ENCODE measurements at places on chromosomes 16 and 17.
A peak's percentile ranks its signal among the peaks of the same experiment; 100 is the strongest.

DNA sequence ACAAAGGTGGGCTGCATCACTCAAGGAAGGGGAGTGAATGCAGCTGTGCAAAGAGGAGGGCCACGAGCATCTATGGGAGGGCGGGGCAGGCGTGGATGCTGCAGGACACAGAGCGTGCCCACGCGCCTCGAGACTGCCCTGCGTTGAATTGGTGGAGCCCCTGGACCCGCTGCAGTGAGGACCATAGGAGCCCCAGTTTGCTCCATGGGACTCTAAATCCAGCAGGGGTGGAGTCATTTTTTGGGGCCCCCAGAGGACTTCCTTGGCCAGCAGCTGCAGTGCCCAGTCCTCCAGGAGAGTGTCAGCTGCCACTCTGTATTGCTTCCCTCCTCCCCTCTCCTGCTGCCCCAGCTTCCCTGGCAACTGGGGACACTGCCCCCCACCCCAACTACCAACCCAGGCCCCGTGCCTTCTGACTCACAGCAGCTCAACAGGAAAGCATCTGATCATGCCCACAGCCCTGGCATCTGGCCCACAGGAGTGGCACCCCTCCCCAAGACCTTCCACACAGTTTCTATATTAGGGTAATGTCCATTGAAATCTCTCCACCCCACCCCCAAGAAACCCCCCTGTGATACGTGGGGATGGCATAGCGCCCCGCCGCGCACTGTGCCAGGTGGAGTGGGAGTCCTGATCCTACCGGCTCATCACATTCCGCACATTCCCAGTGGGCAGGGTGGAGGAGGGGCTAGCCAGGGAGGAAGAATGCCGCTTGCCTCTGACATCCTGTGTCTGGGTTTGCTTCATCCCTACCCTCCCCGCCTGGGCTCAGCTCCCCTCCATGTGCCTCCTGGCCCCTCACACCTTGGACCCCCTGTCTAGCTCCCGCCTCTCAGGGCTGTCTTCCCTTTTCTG lies 27.8 kb upstream of the ITGA3 start:
- DNase-seq: peak; percentile 56

DNA sequence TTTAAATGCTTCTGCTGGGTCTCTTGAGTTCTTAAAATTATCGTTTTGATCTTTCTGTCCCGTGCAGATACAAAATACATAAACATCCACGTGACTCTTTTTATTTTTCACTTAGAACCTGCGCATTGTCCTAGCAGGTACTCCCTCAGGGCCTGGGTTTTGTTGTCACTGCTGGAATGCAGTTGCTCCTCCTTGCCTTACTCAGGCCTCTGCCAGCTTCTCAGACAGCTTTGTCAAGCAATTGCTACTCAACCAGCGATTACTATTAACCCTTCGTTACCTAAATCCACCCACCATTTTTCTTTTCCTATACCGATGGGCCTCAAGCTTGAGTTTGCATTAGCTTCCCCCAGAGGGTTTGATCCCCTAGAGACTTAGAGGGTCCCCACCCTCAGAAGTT lies 405.9 kb upstream of the RBFOX1 start:
- DNase-seq: no peak

GRCh38 chr17:61307905-61308886 lies 91.4 kb upstream of the TBX2 start:
- DNase-seq: no peak

GRCh38 chr16:84446596-84447392 lies 57.7 kb downstream of the MEAK7 start:
- DNase-seq: no peak

DNA sequence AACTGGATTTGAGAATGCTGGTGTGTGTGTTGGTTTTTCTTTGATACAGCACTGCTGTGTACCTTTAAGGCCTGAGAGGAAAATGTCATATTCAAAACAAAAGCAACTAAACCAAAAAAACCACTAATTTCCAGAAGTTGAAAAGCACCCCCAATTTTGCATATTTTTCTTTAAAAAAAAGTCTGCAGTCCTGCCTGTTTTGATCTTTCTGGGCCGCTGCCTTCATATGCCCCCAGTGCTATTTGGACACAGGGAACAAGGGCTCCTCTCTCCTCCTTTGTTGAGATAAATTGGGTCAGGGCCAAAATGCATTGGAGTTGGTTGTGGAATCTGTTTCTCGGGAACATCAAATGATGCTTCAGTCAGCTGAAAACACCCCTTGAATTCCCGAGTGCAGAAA lies 26.9 kb downstream of the GPT2 start:
- no peak for DNase-seq

- DNase-seq: no peak
Observed at GRCh38 chr17:8338753-8339140, 893 bp upstream of the ODF4 start.

- no peak for DNase-seq
Observed at GRCh38 chr16:80671281-80671849, 130.6 kb downstream of the DYNLRB2 start.

- DNase-seq: no peak
Observed at GRCh38 chr17:49194297-49194607, 16.1 kb downstream of the GNGT2 start.

GRCh38 chr16:83581994-83582747 lies 225.6 kb upstream of the HSBP1 start:
- no peak for DNase-seq

DNA sequence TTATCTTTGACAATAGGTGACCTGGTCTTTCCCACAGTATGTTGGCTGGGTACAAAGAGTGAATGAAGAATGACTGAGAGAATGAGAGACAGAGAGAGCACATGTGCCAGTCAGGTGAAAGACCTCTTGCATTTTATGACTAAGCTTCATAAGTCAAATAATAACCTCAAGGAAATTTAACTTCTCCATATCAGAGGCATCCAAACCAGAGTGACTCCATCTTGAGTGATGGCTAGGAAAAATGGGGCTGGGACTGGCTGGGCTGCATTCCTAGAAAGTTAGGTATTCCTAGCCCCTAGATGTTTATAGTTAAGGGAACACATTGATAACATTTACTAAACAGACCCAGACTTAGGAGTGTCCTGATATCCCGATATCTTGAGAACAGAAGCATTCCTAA lies 3.9 kb upstream of the RBL2 start:
- no peak for DNase-seq

GRCh38 chr17:77245162-77245926 lies 104.6 kb downstream of the SEC14L1 start:
- no peak for DNase-seq

GRCh38 chr16:87127061-87127765 lies 190.0 kb downstream of the C16orf95 start:
- DNase-seq: no peak

DNA sequence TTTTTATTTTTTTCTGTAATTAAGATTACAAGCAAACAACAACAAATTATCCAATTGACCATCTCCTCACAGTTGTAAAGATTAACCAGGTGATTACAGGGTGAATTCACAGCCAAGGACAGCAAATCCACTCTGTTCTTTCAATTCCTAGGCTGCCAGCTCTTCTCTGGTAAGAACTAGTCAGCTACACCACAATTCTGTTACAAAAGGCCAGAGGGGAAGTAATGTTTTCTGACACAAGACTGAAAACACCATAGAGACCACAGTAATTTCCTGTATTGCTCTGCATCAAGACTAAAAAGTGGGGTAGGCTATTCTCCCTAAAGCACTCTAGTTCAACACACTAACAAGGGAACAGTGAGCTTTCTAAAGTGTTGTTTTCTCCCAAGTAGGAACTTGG lies 10.6 kb downstream of the CA10 start:
- no peak for DNase-seq

GRCh38 chr17:61416540-61417363 lies 17.1 kb downstream of the TBX2 start:
- DNase-seq: peak; percentile 83

- DNase-seq: no peak
Observed at GRCh38 chr16:59593194-59593661, 859.1 kb upstream of the GOT2 start.

DNA sequence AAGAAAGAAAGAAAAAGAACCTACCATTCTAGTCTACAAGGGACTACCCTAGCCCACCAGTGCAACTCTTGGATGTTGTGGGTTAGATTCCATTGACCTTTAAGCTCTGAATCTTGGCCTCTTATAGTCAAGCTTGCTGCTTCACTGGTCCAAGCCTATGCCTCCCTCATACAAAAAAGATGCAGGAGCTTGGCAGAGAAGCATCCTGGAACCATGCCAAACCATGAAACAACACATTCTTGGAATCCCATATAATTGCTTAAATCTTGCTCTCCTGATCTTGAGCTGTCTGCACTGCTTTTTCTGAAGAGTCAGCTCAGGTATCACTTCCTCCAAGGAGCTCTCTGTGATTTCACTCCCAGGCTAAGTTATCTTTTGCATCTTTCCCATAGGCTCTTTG lies 117.9 kb upstream of the GPR139 start:
- no peak for DNase-seq

DNA sequence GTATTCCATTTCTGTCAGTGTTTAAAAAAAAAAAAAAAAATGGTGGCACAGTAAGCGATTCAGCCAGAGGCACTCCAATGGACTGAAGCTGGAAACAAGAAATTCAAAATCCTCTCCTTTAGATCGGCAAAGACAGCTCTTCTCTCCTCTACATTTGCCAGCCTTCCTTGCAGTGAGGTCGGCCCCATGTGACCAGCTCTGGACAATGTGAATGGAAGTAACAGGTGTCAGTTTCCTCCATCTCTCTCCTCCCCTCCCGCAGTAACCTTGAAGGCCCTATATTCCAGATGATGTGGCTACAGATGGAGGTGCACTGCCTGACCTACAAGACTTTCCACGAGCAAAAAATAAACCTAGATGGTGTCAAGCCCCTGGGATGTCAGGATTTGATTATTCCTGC lies 15.0 kb downstream of the CUEDC1 start:
- DNase-seq: no peak

- no peak for DNase-seq
Observed at GRCh38 chr17:17413821-17414220, 63.0 kb upstream of the MED9 start.

DNA sequence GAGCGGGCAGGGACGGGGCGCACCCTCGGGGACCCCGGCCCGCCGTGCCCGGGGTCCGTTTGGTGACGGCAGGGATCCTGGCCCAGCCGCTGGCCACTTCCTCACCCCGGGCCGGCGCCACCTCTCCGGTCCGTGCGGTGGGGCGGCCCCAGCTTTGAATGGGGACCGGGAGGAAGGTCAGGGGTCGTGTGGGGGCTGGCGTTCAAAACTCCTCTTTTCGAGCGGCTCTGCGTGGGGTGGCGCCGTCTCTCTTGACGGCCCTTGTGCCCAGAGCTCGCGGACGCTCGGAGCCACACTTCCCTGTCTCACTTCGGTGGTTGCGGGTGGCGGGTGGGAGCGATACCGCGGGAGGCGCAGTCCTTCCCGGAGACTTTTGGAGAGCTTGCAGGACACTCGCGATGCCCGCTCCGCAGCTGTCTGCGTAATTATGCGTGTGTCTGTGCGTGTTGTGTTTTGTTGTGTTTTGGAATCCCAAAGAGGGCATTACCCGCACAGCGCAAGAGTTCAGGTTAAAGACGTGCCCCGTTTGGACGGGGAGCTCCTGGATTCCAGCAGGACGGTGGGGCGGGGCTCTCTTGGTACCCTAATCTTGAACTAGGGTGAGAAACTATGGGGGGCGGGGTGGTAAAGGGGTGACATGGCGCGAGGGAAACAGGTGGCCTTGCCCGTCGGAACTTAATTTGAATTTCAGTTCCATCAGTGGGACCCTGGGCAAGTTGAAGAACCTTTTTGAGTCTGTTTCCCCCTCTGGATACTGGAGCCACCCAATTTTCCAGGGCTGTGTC lies 637 bp downstream of the PLCG2 start:
- peak; percentile 56 for DNase-seq

- DNase-seq: peak; percentile 5
Observed at GRCh38 chr16:16797239-16797638, 418.3 kb downstream of the NPIPA7 start.

- no peak for DNase-seq
Observed at GRCh38 chr17:77720946-77721845, 237.3 kb upstream of the TNRC6C start.

- no peak for DNase-seq
Observed at GRCh38 chr16:84989749-84990620, 21.4 kb downstream of the ZDHHC7 start.

DNA sequence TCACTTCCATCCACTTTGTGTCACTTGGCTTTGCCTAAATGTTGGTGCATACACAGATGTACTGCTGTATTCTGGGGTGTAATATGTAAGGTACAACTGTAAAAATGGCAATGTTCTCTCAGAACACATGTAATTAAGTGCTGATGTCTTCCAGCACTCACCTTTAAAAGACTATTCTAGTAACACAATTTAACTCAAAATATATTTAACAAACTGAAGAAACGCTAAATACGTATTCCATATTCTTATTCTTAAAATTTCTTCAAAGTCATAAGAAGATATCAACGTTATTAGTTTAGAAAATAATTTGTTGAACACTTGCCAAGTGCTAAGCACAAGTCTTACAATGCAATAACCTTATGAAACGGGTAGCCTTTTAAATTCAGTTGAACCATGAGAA lies 3.6 kb downstream of the CMC2 start:
- DNase-seq: no peak

GRCh38 chr16:21033264-21033663 lies 117.4 kb downstream of the DNAH3 start:
- DNase-seq: no peak

DNA sequence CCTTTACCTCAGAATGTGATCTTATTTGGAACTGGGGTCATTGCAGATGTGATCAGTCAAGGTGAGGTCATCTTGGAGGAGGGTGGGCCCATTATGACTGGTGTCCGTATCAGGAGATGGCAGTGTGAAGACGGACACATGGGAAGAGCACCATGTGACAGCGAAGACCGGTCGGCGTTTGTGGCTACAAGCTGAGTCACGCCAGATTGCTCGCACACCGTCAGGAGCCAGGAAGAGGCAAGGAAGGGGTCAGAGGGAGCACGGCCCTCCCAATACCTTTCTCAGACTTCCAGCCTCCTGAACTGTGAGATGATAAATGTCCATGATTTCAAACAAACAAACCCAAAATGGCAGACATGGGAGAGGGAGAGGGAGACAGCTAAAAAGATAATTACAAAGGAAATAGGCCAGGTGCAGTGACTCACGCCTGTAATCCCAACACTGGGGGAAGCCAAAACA lies 13.2 kb downstream of the STARD3 start:
- no peak for DNase-seq

- DNase-seq: no peak
Observed at GRCh38 chr16:1614456-1615102, 2.4 kb downstream of the CRAMP1 start.

GRCh38 chr17:14805348-14805747 lies 459.8 kb downstream of the PMP22 start:
- no peak for DNase-seq

DNA sequence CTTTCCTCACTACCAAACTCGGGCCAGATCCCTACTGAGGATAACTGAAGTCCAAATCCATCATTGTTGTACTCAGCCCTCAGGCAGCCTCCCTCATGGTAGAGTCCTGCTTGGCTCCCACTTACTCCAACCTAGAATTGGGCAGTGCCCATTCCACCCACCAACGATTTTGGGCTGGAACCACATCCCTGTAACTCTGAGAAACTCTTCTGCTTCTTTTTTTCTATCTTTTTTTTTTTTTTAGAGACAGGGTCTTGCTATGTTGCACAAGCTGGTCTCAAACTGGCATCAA lies 1.2 kb downstream of the PRR14 start:
- no peak for DNase-seq

GRCh38 chr16:88983165-88983564 lies 6.2 kb upstream of the CBFA2T3 start:
- DNase-seq: no peak

Measured in mucosa of descending colon (tissue), 3 donors.